ENCODE measurements at places on chromosomes 2 and 18.

DNA sequence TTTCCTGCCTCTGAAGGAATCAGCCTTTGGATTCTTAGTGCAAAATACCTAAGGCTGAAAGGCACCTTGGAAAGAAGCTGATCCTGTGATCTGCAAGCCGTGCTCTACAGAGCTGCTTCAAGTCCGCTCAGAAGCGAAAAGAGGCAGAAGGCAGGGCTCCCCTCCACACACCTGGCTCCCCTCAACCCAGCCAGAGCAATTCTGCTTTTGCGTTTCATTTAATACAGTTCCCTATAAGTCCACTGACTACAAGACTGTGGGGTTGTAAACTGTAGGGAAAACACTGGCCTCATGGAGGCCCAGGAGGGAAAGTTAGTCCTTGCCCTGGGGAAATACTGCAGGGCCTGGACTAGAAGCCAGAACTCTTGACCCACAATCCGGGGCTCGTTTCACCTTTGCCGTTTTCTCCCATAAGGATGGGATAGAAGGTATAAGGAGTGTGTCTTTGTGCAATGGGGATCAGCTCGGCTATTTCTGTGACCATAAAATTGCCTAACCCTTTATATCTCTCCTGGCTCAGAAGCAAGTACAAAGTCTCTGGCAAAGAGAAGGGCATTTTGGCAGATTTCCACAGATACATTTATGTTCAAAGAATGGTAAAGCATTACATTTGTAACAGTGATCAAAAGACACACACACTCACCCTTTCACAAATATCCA lies 95.8 kb upstream of the TEX51 start:
- DNase-seq, result no peak

DNA sequence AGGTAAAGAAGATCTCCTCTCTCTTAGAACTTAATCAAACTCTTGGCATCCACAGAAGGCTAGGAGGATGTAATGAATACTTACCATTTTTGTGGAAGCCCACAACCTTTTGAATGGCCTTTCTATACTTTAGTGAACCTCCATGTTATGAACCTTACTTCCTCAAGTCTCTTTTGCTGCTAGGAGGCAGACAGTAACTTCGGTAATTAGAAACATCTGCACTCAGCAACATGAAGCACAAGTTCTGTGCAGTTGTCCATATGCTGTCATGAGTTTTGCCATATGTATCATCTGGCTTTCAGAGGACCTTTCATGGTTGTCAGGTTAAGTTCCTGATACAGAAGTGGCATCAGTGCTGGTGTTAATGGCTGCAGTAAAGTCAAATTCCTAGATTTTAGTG lies 50.4 kb downstream of the PDK1 start:
- no peak for DNase-seq

GRCh38 chr2:225340923-225341322 lies 58.6 kb upstream of the NYAP2 start:
- no peak for DNase-seq

DNA sequence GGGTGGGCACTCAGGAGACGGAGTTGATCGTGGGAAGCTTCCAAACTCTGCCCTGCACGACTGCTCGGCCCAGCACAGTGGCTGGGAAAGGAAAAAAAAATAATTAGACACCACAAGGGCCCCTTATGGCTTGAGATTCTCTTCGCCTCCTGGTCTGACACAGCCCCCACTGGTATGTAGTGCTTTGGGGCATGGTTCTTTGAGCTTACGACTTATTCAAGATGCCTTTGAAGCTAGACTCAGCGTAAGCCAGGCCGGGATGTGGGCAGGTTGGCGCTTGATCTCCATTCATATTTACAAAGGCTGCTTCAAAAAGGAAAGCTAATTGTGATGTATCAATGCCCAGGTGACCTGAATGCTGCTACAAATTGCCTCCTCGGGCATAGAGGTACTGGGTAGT lies 50.5 kb downstream of the CXCR4 start:
- no peak for DNase-seq

- no peak for DNase-seq
Observed at GRCh38 chr18:69845593-69846506, 101.8 kb downstream of the CD226 start.

DNA sequence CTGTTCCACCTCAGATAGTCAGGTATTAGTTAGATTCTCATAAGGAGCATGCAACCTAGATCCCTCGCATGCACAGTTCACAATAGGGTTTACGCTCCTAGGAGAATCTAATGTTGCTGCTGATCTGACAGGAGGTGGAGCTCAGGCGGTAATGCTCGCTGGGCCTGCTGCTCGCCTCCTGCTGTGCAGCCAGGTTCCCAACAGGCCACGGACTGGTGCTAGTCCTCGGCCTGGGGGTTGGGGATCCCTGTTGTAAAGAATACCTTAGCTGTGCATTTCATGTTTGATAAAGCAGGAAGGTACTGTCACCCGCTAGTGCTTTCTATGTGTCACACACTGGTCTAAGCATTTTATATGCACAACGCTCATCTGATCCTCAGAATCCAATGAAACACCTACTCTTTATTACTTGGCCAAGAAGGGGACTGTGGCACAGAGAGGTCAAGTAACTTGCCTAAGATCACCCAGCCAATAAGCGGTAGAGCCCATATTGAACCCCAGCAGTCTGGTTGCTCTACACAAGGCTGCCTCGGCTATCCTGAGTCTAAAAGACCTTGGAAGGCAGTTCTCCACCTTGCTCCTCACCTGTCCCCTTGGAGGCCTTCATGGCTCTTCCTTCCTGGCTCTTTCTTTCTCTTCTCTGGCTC lies 35.8 kb downstream of the SLC4A3 start:
- DNase-seq, result no peak

GRCh38 chr2:58432491-58433170 lies 191.5 kb upstream of the FANCL start:
- no peak for DNase-seq

GRCh38 chr18:54873884-54874255 lies 45.6 kb downstream of the RAB27B start:
- no peak for DNase-seq

GRCh38 chr2:220682616-220683015 lies 889.5 kb downstream of the EPHA4 start:
- DNase-seq, result no peak

GRCh38 chr18:55857956-55858355 lies 270.0 kb upstream of the TCF4 start:
- DNase-seq, result no peak

GRCh38 chr2:204183608-204184007 lies 247.0 kb downstream of the ICOS start:
- no peak for DNase-seq

GRCh38 chr2:33444967-33445366 lies 31.5 kb upstream of the RASGRP3 start:
- DNase-seq, result no peak

DNA sequence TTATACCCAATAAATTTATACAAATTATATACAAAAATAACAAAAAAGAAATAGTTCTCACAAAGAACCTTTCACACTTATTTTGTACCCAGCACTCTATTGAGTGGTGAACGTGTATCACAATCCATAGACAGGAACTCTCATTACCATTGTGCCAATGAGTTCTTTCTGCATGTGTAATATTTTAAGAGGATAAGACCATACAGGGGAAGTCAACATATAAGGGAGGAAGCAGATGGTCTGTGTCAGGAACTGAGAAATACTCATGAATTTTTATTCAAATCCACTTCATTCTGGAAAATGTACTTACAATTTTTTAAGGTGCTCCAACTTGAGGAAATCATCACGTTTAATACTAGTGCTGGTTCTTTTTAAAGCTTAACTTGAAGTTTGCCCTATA lies 27.1 kb upstream of the ELOA2 start:
- no peak for DNase-seq

DNA sequence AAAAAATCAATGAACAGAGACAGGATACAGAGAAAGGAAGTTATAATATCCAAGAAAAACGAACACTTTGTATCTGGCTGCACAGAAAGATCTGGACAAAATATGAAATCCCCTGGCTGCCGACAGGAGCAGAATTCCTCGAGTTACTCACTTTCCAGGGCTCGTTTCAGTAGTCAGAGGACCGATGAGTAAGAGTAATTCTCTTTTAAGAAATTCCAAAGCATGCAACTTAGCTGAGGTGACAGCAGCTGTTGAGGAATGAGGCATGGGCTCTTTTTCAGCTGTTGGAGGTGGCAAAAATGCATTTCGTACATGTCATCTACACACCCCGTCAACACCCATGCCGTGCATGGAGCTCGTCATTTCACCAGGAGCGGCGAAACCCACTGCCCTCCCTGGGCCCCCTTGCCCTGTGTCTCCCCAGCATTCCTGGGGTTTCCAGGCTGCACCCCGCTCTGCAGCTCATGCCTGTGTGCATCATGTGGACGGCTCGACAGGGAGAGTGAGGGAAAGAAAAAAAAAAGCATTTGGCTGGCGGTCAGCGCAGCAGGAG lies 210.8 kb upstream of the SMIM21 start:
- no peak for DNase-seq

GRCh38 chr18:77058290-77058835 lies 74.2 kb downstream of the MBP start:
- DNase-seq, result peak; percentile 63

GRCh38 chr2:78020491-78020890 lies 498.3 kb upstream of the LRRTM4 start:
- no peak for DNase-seq

DNA sequence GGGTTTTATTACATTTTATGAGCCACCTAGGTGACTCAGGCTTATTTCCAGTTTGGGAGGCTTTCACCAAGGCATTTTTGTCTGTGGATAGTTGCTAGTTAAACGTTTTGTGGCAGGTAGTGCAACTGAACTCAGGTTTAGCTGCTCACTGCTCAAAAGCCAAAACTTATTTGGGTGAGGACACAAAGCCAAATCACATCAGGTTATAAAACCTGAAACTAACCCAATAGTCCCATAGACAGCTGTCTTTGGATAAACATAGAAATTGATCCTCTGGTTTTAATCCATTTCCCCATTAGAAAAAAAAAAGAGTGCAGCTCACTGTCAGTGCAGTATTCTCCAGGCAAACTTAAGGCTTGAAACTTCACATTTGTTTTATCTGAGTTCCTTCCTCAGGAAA lies 362.6 kb upstream of the TFPI start:
- no peak for DNase-seq

- DNase-seq, result no peak
Observed at GRCh38 chr2:43174368-43174916, 52.0 kb downstream of the ZFP36L2 start.

GRCh38 chr2:6827566-6828298 lies 38.0 kb downstream of the CMPK2 start:
- DNase-seq, result no peak

DNA sequence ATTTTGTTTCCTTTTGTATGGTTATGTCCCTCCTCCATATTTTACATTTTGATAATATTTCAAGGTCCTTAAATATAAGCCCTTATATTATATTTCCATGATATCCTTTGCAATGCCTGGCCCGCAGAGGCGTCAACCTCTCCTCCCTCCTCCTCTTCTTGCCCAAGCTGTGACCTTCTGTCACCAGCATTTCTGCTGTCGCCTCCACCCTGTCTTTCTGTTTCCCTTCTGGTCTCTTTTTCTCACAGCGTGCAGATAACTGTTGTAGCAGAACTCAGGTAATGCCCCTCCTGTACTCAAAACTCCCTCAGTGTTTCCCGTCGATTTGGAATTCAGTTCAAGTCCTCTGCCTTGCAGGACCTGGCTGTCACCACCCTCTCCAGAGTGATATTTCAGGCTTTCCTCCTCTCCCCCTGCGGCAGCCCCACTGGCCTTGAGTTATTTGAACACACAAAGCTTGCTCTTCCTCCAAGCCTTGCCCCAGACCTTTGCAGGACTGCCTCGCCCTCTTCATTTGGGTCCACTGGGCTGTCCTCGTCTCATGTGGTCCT lies 709.3 kb downstream of the DCDC2C start:
- no peak for DNase-seq

GRCh38 chr2:36706021-36706876 lies 9.7 kb downstream of the VIT start:
- no peak for DNase-seq

DNA sequence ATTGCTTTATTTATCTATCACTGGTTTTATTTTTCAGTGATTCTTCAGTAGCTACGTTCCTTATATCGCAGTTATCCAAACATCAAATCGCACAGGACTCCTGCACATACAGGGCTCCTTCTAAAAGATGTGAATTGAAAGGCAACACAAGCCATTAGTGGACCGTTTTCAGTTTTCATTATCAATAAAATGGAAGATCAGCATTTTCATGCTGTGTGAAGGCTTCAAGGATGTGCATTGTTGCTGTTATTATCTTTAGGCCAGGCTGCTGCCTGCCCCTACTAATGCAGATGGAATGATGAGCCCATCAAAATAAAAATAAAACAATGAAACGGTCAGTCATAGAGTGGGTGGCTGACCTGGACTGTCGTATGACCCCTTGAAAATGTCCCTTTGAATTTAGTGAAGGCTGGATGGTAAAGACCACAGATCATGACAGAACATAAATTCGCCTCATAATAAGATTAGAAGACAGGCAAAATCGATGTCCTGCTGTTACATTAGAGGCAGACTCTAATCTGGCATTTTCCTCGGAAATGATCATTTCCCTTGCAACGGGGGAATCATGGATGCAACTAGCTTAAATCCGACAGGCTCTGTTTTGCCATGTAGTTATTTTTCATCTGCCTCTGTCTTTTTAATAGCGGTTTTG lies 32.9 kb downstream of the ITGB6 start:
- DNase-seq, result no peak

DNA sequence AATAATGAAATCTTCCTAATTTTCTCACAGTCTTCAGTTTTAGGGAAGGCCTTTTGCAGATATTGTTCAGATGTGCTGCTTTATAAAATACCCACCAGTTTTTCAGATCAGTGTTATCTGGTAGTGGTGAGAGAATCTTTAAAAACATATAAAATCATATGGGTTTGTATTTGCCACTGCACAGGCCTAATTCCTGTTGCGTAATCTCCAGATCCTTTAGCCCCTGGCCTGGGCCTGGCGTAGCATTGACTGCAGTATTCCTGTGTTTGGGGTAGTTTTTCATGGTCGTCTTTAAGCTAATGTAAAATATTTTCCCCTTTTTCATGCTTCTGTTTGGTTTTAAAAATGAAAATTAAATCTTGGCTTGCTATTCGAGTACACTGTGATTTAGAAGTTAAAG lies 43.2 kb downstream of the TSHZ1 start:
- DNase-seq, result no peak

DNA sequence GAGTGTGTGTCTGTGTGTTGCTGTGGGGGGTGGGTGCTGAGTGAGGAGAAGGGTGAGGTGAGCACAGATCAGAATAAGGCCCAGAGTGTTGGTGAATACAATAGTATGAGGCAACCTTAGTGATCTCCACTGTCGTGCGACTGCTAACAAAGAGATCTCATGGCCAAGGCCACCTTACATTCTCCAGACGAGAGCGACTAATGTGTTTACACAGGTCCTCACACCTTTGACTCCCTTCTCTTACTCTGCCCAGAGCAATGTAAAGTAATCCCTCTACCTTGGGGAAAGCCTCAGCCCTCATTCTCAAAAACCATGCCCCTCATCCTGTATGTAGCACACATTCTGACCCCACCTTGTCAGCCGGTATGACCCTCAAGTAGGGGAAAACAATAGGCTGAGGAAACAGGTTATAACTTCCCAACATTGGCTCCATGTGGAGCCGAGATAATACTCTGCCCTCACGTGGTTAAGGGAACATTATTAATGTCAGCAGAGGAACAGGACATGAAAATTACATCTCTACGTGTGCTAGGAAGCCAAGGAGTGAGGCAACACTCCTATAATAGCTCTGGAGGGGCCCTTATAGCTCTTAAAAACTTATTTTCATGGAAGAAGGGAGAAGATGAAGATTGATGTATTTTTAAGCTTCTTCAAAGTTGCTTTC lies 323.0 kb upstream of the NT5C1B start:
- DNase-seq, result no peak

All from femur (tissue), 1 donor.